Hepatocyte (in vitro differentiated cells): ENCODE measurements at places on chromosomes 6 and 20. TPM values are rescaled to one million over a fixed set of nuclear protein-coding genes. Genes with fewer than 3 reads are reported as not detected.

GRCh38 chr6:170584954-170585498, 589 bp upstream of the PDCD2 start:
- H3K27ac ChIP-seq: peak overlapping the region; percentile 91
- peaks cover 9% of the 10 kb centered on the region for H3K4me1 ChIP-seq
- no peaks in the 10 kb centered on the region for H3K27me3 ChIP-seq
- DNase-seq: peak; percentile 21
- H3K4me3 ChIP-seq: peak overlapping the region; percentile 90
- no peaks in the 10 kb centered on the region for H3K36me3 ChIP-seq

ANKRD66 gene
- total RNA-seq: not detected in 2 replicates

DNA sequence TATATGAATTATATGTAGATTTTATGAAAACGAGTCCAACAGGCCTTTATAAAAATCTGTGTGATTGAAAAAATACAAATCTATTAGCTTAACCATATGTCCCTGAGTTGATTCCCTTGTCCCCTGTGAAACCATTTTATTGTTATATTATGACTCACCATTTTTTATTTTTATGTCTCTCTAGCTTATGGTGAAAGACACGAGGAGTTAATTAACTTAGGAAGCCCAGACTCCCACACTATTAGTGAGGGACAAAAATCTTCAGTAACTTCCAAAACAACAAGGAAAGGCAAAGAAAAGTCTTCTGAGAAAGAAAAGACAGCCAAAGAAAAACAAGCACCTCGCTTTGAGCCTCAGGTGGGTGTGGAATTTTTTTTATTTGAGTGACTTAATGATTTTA, 183.1 kb downstream of the ADGB start:
- H3K4me1 ChIP-seq: no peaks in the 10 kb centered on the region
- DNase-seq: no peak
- no peaks in the 10 kb centered on the region for H3K36me3 ChIP-seq
- H3K27ac ChIP-seq: no peak overlapping the region
- no peak overlapping the region for H3K4me3 ChIP-seq

TUBB2B gene
- 72.0 and 72.2 TPM in 2 replicates for total RNA-seq

GRCh38 chr6:136732889-136733288, 59.4 kb downstream of the MAP3K5 start:
- no peaks in the 10 kb centered on the region for H3K36me3 ChIP-seq
- no peak overlapping the region for H3K27ac ChIP-seq
- DNase-seq: no peak
- H3K4me1 ChIP-seq: no peaks in the 10 kb centered on the region

TRIM10 gene
- total RNA-seq: 0.12 and 0.27 TPM in 2 replicates

DNA sequence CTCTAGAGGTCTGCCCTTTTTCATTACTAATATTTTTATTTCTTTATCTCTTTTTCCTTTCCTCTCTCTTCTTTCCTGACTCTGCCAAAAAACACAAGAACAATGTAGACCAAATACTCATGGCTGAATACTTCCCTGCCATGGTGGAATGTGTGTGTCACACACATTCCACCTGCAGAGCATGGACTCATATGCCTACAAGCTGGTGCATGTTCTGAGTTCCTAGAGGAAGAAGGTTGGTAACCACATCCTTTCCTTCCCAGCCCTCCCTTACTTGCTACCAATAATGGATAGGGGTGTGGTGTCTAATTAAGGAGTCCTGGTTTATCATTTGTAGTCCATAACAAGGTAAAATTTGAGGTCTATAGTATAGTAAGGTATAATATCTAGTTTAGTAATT, 15.2 kb upstream of the CST9L start:
- no peaks in the 10 kb centered on the region for H3K36me3 ChIP-seq
- H3K27me3 ChIP-seq: no peaks in the 10 kb centered on the region
- DNase-seq: no peak
- H3K4me3 ChIP-seq: no peak overlapping the region

GRCh38 chr6:72746276-72746675, 124.4 kb downstream of the KCNQ5 start:
- no peak overlapping the region for H3K27ac ChIP-seq
- H3K4me3 ChIP-seq: no peak overlapping the region
- H3K27me3 ChIP-seq: no peaks in the 10 kb centered on the region
- H3K4me1 ChIP-seq: no peaks in the 10 kb centered on the region

FGD2 gene
- 2.5 and 4.6 TPM in 2 replicates for total RNA-seq
